Astrocyte (in vitro differentiated cells and primary cell): ENCODE measurements at places on chromosomes 5 and 9. TPM values are rescaled to one million over a fixed set of nuclear protein-coding genes. Genes with fewer than 3 reads are reported as not detected.

GRCh38 chr9:126956917-126957686 is 42.5 kb downstream of the RALGPS1 start:
- no peak overlapping the region for H3K4me3 ChIP-seq
- peaks cover 6% of the 10 kb centered on the region for H3K27me3 ChIP-seq
- no peaks in the 10 kb centered on the region for H3K36me3 ChIP-seq
- peak; percentile 58 for DNase-seq
- peak overlapping the region; percentile 52 for H3K27ac ChIP-seq
- H3K4me1 ChIP-seq = peaks cover 13% of the 10 kb centered on the region

- no peaks in the 10 kb centered on the region for H3K36me3 ChIP-seq
- H3K27me3 ChIP-seq = no peaks in the 10 kb centered on the region
- no peak for DNase-seq
- H3K27ac ChIP-seq = no peak overlapping the region
Observed at GRCh38 chr9:104144336-104144735, 50.2 kb downstream of the SMC2 start.

PAXX gene
- 15.3 and 18.8 TPM in 2 replicates for total RNA-seq

RBM18 gene
- 28.6 and 29.1 TPM in 2 replicates for total RNA-seq

DNA sequence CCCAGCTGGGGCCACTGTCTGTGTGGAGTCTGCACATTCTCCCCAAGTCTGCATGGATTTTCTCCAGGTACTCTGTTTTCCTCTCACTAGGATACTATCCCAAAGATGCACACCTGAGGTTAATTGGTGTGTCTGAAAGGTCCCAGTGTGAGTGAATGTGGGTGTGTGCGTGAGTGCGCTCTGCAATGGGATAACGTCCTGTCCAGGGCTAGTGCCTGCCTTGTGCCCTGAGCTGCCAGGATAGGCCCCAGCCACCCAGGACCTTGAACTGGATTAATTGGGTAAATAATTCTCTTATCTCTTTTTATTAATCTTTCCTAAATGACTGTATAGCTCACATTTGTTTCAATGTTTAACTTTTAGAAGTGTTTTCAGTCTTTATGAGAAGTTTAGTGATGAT is 11.5 kb upstream of the PANK3 start:
- no peaks in the 10 kb centered on the region for H3K4me1 ChIP-seq
- DNase-seq = no peak
- H3K27ac ChIP-seq = no peak overlapping the region
- H3K27me3 ChIP-seq = peaks cover 20% of the 10 kb centered on the region
- no peaks in the 10 kb centered on the region for H3K36me3 ChIP-seq

IL5 gene
- total RNA-seq = not detected in 2 replicates

BRD8 gene
- 33.1 and 35.0 TPM in 2 replicates for total RNA-seq

DNA sequence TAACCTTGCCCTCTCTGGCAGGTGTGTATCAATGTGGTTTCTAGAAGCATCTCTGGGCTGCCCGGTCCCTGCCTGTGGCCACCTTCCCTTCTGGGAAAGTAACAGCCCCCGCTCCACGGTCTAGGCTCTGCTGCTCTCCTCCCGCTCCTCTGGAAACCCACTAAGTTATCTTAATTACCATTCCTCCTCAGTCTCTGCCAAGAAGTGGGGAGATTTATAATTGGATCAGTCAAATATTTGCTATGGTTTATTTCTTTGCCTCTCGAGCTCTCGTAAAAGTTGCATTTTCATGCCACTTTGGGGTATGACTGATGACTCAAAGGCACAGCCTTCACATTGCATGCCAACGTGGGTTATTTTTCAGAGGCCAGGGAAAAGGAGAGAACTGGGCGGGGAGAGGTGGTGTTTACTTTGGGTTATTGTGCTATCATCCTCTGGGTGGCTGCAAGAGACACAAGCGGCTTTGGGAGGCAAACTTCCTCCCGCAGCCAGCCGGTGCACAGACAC is 205.3 kb upstream of the WWC1 start:
- peak; percentile 60 for DNase-seq
- H3K27ac ChIP-seq = no peak overlapping the region
- H3K4me3 ChIP-seq = no peak overlapping the region
- peaks cover 5% of the 10 kb centered on the region for H3K36me3 ChIP-seq
- H3K4me1 ChIP-seq = no peaks in the 10 kb centered on the region
- no peaks in the 10 kb centered on the region for H3K27me3 ChIP-seq

DNA sequence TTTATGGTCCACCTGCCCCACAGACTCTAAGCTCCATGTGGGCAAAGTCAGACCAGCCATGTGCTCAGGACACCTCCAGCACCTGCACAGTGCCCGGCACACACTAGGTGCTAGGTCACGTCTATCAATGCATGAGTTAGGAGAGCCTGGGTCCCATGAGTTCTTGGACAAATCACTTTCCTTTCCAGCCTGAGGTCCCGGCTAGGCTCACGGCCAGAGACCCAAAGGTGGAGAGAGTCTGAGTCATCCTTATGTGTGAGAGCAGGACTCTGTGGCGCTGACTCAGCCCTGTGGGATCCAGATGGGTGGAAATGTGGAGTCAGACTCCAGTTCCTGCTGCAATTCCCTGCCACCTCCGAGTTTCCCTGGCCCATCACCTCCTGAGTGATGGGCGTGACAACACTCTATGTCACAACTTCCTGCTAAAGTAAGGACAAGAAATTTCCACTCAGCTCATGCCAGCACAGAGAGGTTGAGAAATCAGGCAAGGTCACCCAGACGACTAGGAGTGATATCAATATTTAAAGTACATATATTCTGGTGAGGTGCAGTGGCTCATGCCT is 2.5 kb upstream of the ST6GALNAC4 start:
- peak overlapping the region; percentile 70 for H3K27ac ChIP-seq
- no peak overlapping the region for H3K4me3 ChIP-seq
- peaks cover 48% of the 10 kb centered on the region for H3K4me1 ChIP-seq
- DNase-seq = peak; percentile 98

GRCh38 chr5:40945111-40945510 is 35.8 kb downstream of the C7 start:
- H3K4me3 ChIP-seq = no peak overlapping the region
- no peak overlapping the region for H3K27ac ChIP-seq
- H3K27me3 ChIP-seq = peaks cover 4% of the 10 kb centered on the region

ARL14EPL gene
- not detected in 2 replicates for total RNA-seq

DNA sequence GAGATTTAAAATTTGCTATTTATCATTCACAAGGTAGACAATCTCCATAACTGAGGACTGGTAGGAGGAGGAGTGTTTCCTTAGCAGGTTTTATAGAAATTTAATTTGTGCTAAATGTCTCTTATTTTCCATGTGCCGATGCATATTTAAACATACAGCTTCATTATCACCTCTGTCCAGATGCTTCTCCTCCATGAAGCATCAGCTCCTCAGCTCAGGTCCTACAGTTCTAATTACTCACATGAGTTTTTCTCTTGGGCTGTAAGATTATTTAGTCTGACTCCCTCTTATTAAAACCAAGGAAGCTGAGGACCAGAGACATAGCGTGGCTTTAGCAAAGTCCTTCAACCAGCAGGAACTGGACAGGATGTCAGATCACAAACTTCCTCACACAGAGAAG is 300.2 kb upstream of the PANK3 start:
- H3K4me3 ChIP-seq = no peak overlapping the region
- no peaks in the 10 kb centered on the region for H3K4me1 ChIP-seq
- H3K27ac ChIP-seq = no peak overlapping the region
- H3K27me3 ChIP-seq = peaks cover 3% of the 10 kb centered on the region
- H3K36me3 ChIP-seq = no peaks in the 10 kb centered on the region

GRCh38 chr5:131525805-131526204 is 109.2 kb downstream of the RAPGEF6 start:
- no peaks in the 10 kb centered on the region for H3K36me3 ChIP-seq
- H3K4me3 ChIP-seq = no peak overlapping the region
- H3K27me3 ChIP-seq = no peaks in the 10 kb centered on the region
- no peak for DNase-seq
- H3K4me1 ChIP-seq = peaks cover 4% of the 10 kb centered on the region

CBY3 gene
- total RNA-seq = not detected in 2 replicates

ETF1 gene
- 139 and 153 TPM in 2 replicates for total RNA-seq

GRCh38 chr5:141784529-141784928 is 93.7 kb downstream of the PCDH1 start:
- peaks cover 12% of the 10 kb centered on the region for H3K27me3 ChIP-seq
- H3K4me3 ChIP-seq = no peak overlapping the region

DNA sequence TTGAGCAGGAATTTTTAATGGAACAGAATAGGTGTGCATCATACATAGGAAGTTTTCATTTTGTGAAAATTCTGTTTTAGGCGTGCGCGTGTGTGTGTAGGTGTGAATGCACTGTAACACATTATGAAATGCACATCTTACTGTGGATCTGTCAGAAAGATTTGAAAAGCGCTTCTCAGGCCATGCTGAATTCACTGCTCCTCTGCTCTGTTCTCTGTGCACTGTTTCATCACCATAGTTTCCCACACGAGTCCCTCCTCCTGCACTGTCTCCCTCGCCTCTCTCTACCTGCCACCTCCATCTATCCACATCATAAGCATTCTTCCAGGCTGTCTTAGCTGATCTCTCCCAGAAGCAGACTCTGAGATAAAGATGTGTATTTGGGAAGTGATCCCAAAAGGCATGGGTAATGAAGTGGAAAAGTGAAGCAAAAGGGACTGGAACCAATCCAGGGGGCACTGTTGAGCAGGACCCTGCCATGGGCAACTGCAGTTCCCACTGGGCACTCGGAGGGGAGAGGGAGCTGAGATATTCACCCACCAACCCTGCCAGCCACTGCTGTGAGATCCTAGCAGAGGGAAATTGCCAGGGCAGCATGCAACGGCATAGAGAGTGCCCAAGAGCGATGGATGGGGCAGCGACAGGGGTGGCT is 65.9 kb downstream of the GABBR2 start:
- no peaks in the 10 kb centered on the region for H3K36me3 ChIP-seq
- H3K4me1 ChIP-seq = no peaks in the 10 kb centered on the region
- H3K27me3 ChIP-seq = peaks cover 16% of the 10 kb centered on the region
- no peak overlapping the region for H3K4me3 ChIP-seq
- no peak overlapping the region for H3K27ac ChIP-seq
- DNase-seq = no peak
